Activated effector memory CD4-positive, alpha-beta T cell treated with Interleukin-2 at 50 U/mL for 16 hours (primary cell): ENCODE measurements at places on chromosomes 16 and 17.

DNA sequence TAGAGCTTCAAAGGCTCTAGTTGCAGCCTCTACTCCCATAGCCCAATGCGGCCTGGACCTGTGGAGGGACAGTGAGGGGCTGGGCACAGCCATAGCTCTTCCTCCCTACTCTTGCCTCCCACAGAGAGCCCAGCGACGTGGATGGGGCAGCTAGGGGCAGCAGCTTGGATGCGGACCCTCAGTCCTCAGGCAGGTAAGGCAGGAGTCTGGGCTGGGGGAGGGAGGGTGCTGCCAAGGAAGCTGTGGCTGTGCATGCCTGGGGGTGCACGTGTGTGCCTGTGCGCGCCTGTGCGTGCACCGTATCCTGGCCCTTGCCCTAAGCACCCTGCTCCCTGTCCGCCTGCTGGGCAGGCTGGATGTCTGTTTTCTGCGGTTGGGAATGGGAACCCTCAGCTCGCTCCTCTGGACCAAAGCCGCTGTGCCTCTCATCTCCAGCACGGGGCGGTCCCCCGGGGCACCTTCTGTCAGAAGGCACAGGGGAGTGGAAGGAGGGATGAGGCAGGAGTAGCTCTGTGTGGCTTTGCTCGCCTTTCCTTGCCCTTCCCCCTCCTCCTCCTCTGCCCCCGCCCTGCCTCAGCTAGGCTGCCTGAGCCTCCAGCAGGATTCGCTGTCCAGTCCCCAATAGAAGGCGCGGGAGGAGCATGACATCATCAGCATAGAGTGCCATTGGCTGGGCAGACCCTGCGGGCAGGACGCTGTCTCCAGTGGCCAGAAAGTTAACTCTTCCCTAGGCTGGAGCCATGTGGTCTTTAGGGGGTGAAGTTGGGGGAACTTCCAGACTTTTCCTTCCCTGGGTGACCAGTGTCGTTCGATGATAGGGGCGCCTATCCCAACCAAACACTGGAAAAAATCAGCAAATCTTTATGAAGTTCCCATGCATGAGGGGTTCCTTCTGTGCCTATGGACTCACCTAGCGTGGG is 797 bp downstream of the PRCD start:
- DNase-seq = no peak

DNA sequence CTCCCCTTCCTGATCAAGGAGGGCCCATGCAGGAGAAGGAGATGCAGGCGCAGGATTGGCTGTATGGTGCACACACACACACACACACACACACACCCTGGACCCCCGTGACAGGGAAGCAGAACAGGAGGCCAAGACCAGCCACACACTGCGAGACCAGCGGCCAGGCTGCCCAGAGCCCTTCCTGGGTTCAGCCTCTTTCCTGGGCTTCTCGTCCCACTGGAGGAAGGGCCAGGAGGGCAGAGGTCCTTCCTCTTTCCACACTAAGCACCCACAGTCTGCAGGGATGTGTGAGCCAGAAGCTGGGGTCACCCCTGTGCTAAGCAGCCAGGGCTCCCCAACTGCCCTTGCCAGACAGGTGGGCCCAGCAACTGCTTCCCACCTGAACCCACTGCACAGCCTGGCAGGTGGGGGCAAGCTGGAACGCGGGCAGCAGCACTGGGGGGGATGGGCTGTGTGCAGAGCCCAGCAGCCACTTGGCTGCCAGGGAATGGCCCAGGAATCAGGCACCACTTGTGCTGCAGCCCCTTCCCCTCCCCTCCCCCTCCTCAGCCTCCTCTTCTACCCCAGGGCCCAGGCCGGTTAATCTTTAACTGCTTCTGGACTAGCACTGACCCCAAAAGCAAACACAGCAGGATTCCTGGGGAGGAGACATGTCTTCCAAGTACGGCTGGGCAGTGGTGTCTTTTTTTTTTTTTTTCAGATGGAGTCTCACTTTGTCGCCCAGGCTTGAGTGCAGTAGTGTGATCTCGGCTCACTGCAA is 44.6 kb upstream of the SLC38A10 start:
- DNase-seq = no peak

GRCh38 chr17:50850640-50851039 is 15.3 kb downstream of the WFIKKN2 start:
- no peak for DNase-seq

GRCh38 chr17:838486-838885 is 56.3 kb downstream of the MRM3 start:
- no peak for DNase-seq

DNA sequence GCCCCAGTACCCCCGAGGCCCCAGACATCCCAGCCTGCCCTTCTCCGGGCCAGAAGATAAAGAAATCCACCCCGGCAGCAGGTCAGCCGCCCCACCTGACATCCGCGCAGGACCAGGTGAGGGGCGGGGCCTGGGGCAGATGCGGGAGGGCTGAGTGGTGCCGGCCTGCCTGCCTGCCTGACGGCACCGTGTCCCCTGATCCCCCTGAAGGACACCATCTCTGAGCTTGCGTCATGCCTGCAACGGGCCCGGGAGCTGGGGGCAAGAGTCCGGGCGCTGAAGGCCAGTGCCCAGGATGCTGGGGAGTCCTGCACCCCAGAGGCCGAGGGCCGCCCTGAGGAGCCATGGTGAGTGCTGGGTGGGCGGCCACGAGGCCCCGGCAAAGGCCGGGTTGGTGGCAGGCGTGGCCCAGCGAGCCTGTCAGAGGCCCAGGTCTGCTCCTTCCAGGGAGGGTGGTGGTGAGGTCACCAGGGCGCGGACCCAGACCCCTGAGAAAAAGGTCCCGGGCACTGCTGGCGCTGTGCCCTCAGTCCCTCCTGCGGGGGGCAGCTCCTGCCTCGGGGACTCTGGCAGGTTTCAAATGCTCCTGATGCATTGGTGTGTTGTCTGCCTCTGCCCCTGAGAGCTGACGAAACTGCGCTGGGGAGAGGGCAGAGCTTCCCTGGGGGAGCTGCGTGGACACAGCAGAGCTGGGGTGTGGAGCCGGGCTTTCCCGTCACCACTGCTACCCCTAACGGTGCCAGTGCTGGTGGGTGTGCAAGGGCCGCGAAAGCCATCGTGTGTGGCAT is 1.2 kb downstream of the CDT1 start:
- no peak for DNase-seq

DNA sequence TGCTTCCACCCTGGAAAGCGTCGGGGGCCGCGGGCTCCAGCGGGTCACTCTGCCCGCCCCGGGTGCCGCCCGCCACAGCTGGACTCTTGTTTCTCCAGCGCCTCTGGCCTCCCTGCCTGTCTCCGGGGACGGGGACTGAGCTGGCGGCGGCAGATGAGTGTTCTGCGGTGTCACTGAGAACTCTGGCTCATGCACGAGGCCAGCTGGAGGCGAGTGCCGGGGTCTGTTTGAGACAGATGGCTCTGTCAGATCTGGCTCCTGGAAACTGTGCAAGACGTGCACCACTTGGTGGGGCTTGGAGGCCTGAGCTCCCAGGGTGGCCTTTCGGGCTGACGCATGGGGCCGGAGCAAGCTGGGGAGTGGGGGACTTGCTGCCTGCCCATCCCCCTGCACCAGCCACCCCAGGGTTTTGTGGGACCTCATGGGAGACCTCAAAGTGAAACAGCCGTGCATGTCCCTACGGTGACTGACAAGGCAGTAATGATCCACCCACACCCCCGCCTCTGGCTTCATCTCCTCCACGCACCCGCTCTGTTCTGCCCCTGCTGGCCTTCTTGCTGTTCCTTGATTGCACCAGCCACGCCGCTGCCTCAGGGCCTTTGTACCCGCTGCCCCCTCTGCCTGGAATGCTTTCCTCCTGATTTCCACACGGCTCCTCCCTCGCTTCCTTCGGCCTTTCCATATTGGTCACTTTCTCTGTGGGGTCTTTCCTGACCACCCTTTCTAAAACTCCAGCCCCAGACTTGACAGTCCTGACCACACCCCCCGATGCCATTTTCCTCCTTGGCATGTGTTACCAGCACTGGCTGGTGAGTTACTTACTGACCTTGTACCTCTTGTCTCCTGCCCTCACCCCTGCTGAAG is 174.9 kb upstream of the CIBAR2 start:
- no peak for DNase-seq

GRCh38 chr17:46001390-46002310 is 2.6 kb downstream of the STH start:
- no peak for DNase-seq

DNA sequence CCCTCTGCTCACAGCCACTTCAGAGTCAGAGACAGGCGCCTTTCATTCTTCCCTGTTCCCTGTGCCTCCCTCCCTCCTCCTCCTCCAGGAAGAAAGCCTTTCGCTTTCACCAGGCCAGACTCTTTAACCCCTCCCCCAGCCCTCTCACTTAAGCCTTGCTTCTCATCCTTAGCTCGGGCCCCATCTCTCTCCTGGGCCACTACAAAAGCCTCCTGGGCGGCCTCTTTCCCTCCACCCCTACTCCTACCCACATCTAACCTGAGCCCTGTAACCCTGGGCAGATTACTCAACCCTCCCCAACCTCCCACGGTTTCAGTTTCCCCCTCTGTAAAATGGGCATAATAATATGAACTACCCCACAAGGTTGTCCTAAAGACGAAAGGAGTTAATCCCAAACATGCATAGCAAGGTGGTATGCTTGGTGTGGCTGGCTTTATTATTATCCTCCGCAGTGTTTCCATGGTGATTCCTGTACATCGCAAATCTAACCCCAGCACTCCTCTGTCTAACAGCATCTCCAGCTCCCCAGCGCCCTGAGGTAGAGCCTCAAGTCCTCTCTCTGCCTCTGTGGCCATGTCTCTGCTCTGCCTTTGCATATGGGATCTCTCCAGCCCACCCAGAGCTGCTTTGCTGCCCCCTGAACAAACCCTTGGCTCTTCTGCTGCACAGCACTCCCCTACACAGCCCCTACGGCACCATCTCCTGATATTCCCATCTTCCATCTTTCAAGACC is 17.7 kb downstream of the PIMREG start:
- DNase-seq = no peak

GRCh38 chr17:77099997-77100396 is 40.8 kb upstream of the SEC14L1 start:
- no peak for DNase-seq

GRCh38 chr16:1377406-1378010 is 25.8 kb downstream of the GNPTG start:
- DNase-seq = no peak

- DNase-seq = no peak
These were observed 67.0 kb downstream of the MPRIP start for GRCh38 chr17:17109256-17109655.

DNA sequence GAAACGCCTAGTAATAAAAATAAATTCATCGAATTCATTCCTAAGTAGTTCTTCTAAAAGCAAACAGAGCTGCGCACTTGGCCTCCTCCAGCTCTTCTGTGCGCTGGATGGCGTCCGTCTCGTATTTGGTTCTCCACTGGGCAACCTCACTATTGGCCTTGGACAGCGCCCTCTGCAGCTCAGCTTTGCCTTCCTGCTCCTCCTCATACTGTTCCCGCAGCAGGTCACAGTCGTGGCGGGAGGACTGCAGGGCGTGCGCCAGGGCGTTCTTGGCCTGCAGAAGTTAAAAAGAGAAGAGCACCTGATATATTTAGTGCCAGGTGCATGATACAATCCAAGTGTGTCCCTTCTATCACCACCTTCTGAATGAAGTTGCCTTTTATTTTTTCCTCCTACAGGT is 21.8 kb downstream of the MYH3 start:
- no peak for DNase-seq

- no peak for DNase-seq
These were observed 341 bp downstream of the PCYT2 start for GRCh38 chr17:81910840-81911276.

GRCh38 chr16:86243123-86243473 is 267.2 kb upstream of the FOXF1 start:
- no peak for DNase-seq

DNA sequence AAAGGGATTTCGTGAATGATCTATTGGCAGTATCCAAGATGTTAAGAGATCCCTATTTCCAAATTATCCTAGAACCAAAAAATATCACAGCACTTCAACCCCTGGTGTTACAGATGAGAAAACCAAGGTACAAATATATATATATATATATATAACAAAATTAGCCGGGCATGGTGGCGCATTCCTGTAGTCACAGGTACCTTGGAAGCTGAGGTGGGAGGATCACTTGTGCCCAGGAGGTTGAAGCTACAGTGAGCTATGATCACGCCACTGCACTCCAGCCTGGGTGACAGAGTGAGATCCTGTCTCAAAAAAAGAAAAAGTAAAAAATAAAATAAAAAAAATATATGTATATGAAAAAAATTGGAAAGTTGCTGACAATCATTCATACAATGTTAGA is 637 bp upstream of the CLN3 start:
- no peak for DNase-seq

DNA sequence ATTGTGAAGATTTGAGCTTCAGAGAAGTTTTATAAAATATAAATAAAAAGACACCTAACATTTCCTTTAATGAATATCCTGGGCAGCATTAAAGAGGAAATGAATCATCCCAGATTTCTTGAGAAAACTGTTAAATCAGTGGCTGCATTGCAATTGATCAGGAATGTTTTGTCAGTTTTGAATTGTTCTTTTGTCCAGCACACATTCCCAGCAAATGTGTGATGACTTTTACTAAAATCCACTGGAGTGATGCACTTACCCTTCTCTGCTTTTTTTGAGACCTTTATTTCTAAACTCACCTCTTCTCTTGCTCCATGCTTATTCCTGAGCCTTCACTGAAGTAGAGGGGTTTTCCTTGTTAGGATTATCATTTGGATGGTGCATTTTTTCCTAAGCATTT is 1307.2 kb downstream of the CDH8 start:
- DNase-seq = no peak

- no peak for DNase-seq
These were observed 2.8 kb downstream of the SPHK1 start for GRCh38 chr17:76386966-76387765.

- DNase-seq = no peak
These were observed 100.5 kb downstream of the SMG6 start for GRCh38 chr17:2202996-2203575.

- no peak for DNase-seq
These were observed 72.3 kb downstream of the CDK5R1 start for GRCh38 chr17:32558997-32559650.
